ENCODE measurements at places on chromosomes 7 and 10.

DNA sequence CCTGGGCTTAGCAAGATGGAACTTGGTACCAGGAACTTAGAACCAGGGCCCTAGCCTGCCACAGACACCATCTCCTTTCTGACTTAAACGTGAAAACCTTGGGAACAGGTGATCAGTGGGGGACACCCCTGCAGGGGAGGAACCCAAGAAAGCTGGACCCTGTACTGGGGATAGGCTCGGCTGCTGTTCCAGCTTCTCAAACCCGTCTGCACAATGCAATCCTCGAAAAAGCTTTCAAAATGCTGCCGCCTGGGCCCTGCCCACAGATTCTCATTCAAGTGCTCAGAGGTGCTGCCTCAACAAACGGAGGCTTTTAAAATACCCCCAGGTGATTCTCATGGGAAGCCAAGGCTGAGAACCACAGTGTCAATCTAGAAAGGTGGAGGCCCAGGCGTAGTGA, 169.7 kb downstream of the ARHGAP21 start:
- no peak for DNase-seq

- no peak for DNase-seq
Measured at GRCh38 chr7:94481279-94481678, 28.3 kb upstream of the CASD1 start.

- DNase-seq = no peak
Measured at GRCh38 chr7:110590415-110590814, 500.5 kb upstream of the LRRN3 start.

- no peak for DNase-seq
Measured at GRCh38 chr7:116340201-116340847, 130.0 kb downstream of the TES start.

DNA sequence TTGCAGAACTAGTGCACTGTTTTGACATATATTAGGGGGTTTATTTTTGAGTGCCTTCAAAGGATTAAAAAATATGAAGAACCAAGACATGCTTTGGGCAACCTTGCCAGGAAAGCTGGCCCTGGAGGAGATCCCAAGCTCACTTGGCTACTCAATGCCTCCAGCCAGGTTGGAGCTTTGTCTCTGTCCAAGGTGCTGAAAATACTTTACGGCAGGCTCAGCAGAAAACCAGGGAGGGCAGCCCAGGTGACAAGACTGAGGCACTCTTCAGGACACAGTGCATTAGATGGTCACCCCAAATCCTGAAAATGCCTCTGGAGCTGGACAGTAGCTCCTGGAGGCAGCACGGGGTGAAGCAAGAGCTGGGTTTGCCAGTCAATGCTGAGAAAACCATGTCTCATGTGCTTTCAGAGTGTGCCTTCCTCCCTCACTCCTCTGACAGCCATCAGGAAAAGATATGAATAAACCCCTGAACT, 5.8 kb upstream of the KCNH2 start:
- no peak for DNase-seq

DNA sequence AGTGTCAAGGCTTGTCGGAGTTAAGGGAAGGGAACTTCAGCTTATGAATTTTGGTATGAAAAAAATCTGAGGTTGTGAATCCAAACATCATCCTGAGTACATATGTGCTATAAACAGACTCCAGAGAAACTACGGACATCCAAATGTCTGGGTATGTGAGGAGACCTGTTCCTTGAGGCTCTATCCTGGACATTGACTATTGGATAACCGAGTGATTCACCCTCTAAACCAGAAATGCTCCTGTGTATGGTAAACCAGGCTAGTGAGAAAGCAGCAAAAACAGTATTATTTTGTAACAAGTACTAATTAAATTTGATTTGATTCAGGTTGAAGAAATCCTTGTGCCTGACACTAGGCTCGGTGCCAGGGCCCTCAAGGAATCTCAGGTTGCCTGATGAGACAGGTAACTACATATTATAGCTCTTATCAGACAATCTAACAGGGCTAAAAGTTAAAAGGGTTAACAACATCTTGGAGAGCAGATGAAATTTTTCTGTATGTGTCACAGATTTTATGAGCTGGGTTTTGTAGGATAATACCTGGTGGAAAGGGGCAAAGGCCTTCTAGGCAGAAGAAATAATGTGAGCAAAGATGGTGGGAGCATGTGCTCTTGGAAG, 10.4 kb upstream of the STOX1 start:
- no peak for DNase-seq

GRCh38 chr7:121945480-121946236, 72.7 kb downstream of the PTPRZ1 start:
- no peak for DNase-seq

DNA sequence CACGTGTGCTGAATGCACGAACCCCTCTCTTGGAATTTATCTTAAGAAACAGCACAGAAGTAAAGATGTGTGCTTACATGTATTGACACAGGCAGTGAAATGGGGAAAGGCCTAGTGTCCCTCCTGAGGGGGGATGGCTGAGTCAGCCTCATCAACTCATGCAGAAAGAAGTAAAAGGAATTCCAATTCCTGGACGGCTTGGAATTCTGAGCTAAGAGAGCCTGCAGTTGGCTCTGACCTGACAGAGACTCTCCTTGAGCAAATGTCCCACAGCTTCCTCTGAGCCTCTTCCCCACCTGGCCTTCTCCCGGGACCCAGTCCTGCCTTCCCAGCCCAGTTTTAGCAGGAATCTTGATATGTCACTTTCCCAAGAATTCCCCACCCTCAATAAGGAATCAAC, 542.4 kb upstream of the ADARB2 start:
- no peak for DNase-seq

DNA sequence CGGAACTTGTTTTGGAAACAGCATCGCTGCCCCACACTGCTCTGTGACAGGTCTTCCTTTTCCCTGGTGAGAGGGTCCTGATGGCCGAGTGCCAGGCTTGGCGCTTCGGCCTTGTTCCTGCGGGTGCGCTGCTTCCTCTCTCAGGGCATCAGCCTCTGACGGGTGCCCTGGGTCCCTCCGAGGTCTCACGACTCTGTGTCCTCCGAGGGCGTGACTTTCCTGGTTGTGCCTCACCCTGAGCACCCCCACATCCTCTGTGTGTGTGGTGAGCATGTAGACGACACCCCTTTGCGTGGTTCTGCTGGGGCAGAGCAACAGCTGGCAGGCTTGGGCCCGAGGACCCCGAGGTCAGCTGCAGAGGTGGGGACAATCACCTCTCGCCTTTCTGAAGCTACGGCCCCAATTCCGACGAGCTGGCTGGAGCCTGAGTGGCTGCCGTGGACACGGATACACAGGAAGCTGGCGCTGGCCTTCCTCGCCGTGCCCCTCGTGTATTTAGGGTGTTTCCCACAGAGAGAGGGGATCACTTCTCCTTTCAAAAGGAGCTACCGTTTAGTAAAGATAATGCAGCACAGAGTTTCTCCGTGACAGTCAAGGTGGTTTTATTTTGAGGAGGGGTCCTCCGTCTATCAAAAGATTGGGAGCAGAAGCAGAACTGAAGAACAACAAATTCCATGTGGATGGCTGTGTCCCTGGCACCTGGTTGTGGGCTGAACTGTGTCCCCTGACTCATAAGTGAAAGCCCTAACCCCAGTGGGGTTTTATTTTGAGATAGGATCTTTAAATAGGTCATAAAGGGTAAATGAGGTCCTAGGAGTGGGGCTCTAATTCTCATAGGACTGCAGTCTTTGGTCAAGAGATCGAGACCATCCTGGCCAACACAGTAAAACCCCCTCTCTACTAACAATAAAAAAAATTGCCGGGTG, 36.2 kb upstream of the PITRM1 start:
- no peak for DNase-seq

GRCh38 chr7:50359258-50359994, 54.9 kb downstream of the IKZF1 start:
- DNase-seq = no peak

- DNase-seq = no peak
Measured at GRCh38 chr7:128804484-128804883, 12.7 kb downstream of the CCDC136 start.

- no peak for DNase-seq
Measured at GRCh38 chr7:55546814-55547213, 25.5 kb downstream of the VOPP1 start.

- no peak for DNase-seq
Measured at GRCh38 chr10:131833013-131833412, 67.8 kb upstream of the PPP2R2D start.

Measured in SIG-M5 (cell line).